MG63 (cell line): ENCODE measurements at places on chromosomes 6 and 20.

- no peak for DNase-seq
Observed at GRCh38 chr20:52752023-52752422, 220.1 kb upstream of the TSHZ2 start.

DNA sequence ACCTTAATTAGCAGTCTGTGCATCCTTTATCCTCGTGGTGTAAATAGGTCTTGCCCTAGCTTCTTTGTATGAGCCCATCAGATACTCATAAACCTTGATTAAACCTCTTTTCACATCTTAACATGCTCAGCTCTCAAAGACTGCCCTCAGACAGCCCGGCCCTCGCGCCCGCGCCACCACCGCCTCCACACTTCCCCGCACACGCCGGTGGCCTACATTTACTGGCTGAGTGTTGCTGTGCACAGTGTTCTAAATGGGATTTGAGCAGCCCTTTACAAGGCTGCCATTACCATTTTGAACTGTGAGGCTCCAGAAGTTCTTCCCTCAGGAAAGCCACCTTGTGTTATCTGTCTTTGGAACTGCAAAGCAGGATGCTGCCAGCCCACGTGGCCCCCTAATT lies 63.0 kb upstream of the INSM1 start:
- no peak for DNase-seq

DNA sequence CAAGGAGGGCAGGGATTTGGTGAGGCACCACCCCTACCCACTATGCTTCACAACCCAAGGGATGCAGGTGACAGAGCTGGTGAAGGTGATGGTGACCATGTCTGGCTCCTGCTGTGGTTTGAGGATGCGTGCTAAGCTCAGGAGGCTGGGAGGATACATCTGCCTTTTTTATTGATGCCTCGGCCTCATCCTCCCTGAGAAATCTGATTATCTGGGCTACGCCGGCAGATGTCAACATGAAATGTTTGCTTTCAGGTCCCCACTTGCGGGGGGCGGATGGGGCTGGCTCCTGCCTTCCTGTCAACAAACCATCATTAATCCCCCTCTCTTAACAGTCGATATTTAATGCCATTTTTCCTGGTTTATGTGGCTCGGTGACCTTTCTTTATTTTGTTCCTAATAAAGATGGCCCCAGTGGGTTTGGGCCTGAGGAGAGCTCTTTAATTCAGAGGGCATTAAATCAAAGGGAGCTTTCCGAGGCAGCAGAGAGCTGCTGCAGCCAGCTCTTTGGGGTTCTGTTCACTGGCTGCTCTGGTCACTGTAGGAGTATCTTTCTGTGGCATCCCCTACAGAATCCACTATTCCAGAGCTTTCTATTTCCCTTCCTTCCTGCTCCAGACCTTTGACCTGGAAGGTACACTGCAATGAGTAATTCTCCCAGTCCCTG lies 33.5 kb upstream of the LRFN2 start:
- no peak for DNase-seq

GRCh38 chr6:161064915-161065314 lies 73.3 kb downstream of the MAP3K4 start:
- no peak for DNase-seq

DNA sequence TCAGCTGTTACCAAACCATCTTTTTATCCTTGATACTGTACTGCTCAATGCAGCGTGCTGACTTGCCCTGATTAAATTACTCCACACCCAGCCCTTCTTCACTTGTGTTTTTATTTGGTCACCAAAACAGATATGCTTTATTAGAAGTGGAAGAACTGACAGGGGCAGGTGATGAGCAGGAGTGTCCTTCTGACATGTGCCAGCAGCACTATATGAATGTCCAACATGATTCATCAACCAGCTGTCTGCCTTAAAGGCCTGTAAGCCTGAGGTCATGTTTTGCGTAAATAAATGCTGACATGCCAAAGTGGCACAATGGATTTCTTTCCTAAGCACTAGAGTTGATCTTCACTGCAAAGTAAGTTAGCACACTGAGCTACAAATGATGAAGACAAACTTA lies 15.4 kb downstream of the POPDC3 start:
- peak; percentile 14 for DNase-seq

GRCh38 chr6:106486236-106486635 lies 125.7 kb downstream of the CRYBG1 start:
- DNase-seq, result no peak

- DNase-seq, result no peak
Observed at GRCh38 chr6:71745525-71745924, 140.8 kb upstream of the RIMS1 start.

DNA sequence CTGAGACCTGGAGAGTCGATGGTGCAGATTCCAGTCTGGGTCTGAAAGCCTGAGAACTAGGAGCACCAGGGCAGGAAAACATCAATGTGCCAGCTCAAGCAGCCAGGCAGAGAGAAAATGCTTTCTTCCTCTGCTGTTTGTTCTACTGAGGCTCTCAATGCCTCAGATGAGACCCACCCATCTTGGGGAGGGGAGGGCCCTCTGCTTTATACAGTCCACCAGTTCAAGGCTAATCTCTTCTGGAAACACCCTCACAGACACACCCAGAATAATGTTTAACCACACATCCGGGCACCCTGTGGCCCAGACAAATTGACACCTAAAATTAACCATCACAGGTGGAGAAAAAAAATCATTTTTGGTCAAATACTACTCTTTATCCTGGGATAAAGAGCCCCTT lies 89.3 kb upstream of the SLC22A23 start:
- no peak for DNase-seq

- DNase-seq, result no peak
Observed at GRCh38 chr6:134898575-134898974, 51.3 kb downstream of the ALDH8A1 start.

- DNase-seq, result no peak
Observed at GRCh38 chr6:118397671-118398465, 150.2 kb upstream of the PLN start.

- DNase-seq, result no peak
Observed at GRCh38 chr6:167735951-167736288, 90.8 kb upstream of the AFDN start.

GRCh38 chr6:132401618-132402285 lies 477 bp upstream of the MOXD1 start:
- no peak for DNase-seq

DNA sequence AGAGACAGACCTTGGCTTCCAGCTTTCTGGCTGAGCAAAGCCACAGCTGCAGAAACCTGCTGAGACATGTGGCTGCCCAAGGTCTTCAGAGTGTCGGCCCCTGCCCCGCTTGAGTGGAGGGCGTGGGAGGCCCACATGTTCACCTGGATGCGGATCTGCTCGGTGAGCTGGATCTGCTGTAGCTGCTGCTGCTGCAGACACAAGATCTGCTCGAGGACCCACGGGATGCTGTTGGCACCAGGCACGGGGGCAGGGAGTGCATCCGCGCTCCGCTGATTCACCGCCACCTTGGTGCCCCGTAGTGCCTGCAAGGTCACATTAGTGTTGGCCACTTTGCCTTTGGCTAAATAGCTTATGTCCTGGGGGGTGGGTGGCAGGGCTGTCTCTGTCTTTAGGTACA lies 10.7 kb downstream of the SALL4 start:
- no peak for DNase-seq

- no peak for DNase-seq
Observed at GRCh38 chr6:145626857-145627256, 108.5 kb downstream of the EPM2A start.

DNA sequence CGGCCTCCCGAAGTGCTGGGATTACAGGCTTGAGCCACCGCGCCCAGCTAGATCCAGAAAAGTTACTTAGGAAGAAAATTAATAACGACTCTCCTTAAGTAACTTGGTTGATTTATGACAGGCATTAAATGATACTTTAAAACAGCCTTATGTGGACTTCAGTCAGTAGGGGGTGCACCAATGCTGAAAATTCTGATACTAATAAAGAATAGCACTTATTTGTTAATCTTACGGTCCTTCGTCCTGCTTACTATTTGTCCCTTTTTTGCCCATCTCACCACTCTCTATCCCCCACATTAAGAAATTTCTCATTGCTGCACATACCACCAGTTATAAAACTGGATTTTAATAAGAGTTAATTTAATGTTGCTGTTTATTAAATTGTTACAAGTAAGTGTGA lies 12.7 kb upstream of the PRELID3B start:
- no peak for DNase-seq

DNA sequence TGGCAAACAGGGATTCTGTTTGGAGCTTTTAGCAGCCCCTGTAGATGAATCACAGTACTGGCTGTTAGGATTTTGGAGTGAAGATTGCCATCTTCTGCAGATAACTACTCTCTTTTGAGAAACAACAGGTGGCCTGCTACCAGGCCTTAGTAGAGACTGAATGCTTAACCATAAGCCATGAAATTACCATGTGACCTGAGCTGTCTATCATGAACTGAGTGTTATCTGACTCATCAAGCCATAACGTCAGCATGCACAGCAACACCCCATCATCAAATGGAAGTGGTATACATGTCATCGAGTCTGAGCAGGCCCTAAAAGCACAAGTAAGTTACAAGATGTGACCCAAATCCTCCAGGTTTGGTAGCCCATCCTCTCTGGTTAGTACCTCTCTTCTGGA lies 132.6 kb downstream of the GPR63 start:
- no peak for DNase-seq

DNA sequence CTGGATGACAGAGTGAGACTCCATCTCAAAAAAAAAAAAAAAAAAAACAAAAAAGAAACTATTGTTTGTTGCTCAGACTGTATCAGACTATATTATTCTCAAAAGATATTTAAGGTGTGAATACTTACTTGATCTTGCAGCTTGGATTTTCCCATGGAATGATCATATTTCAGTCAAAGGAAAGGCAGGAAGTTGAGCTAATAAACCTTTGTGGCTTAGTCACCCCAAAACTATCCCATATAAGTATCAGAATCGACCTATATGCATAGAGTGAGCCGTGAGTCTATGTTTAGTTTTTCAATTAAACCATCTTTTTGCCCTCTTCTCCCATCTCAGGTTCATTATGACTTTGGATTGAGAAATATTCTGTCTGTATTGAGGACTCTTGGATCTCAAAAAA lies 152.6 kb downstream of the DNAH8 start:
- no peak for DNase-seq

DNA sequence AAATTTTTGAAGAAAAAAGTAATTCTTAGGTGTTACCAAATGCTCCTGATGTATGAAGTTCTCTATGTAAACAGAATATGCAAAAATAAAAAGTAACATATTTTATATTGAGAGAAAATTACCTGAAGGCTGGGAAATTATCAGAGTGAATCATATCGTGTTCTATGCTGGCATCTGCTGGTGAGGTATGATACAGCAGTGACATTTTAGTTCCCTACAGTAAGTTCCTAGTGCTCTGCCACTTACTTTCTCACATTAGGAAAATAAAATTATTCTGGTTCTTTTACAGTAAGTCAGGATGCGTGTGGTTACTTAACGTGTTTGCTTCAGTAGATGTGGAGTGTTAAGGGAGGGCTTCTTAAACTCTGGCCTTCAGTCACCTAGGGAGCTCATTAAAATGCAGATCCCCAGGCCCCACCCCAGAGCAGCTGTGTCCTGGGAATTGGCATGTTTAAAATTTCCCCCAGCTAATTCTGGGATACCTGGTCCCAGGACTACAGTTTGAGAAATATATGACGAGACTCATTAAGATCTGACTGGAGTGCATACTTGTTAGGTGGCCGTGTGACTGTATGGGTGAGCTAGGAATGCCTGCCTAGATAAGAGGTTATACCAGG lies 3.2 kb downstream of the ACTR5 start:
- DNase-seq, result no peak

DNA sequence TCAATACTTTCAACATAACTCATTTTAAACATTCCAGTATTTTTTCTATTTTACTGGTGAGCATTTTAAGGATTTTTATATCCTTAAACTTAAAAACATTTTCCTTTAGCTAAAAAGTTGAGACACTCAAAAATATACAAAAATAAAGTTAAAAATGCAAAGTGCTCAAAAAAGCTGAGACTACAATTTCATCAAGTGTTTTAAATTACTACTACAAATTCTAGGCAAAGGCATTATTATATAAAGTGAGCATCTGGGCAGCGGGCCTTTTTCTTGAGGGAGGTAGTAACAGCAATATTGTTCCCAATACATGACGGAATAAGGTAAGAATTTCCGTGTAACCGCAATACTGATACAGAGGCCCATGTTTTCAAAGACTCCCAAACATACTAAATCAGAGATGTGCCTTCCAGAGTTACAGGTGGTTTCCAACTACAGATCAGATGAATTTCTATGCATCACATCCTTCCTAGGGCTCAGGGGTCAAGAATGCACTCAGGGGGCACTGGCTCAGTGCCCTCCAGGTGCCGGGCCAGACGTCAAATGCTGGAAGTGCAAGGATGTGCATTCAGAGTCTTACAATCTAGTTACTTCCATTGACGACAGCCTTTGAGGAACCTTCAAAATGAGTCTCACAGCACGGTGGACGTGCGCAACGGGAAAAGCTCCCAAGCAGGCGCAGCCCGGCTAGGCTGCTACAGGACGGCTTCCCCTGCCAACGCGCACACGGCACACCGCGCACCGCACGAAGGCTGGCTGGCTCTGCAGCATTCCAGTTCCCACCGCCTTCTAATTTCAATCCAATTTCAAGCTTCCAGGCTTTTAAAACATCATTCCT lies 1.7 kb downstream of the PHF10 start:
- peak; percentile 50 for DNase-seq

DNA sequence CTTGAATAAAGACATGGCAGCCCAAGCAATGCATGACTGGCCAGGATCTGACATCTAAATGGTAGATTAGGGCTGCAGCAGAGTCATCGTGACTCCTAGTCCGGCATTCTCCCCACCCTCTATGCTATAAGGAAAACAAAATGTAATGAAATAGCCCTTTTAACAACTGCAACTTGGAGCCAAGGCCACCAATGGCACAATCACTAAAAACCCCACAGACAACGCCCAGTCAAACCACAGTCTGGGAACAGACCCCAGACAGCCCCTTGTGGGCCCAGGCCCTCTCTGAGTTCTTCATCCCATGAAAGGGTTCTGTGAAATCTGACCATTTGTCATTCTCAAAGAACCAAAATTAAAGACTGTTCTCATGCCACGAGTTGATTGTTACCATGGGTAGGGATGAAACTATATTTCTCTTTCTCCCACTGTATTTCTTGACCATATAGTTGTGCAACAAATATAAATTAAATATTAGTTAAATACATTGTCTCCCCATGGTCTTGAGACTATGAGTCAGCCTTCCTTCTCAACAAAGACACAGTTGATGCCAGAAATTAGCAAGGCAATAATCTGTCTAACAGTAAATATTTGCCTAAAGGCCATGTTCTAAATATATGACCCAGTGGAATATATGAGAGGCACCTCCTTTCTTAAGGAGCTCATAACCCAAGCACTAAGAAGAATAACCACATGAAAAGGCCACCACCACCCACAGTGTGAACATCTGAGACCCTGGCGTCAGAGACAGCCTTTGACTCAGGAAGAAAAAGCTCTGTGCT lies 85.6 kb upstream of the SSTR4 start:
- peak; percentile 11 for DNase-seq

GRCh38 chr20:43187476-43188233 lies 2.1 kb downstream of the PTPRT start:
- peak; percentile 55 for DNase-seq

DNA sequence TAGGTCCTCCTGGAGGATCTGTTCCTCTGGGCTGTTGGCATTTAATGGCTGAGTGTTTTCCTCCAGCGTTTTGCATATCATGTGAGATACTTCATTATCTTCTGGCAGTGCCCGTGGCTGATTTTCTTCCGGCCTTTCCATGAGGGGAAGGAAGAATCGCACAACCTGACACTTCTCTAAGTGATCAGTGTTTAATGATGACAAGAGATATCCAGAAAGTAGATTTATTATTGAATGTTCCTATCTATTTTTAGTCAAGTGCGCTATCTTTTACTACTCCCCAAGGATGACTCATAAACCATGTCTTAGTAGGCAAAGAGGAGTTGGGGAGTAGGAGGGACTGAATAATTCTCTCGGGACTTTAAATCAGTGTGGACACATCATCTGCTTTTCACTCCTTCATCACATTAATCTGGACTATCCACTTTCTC lies 149.7 kb downstream of the PLCB4 start:
- DNase-seq, result no peak
